Stimulated activated CD4-positive, alpha-beta T cell treated with anti-CD3 and anti-CD28 coated beads, Interleukin-2, amount 100 ng/mL, for 4 hours (primary cell): ENCODE measurements at places on chromosomes 11 and 22.

- DNase-seq = no peak
Measured at GRCh38 chr11:105754716-105755115, 144.8 kb downstream of the GRIA4 start.

DNA sequence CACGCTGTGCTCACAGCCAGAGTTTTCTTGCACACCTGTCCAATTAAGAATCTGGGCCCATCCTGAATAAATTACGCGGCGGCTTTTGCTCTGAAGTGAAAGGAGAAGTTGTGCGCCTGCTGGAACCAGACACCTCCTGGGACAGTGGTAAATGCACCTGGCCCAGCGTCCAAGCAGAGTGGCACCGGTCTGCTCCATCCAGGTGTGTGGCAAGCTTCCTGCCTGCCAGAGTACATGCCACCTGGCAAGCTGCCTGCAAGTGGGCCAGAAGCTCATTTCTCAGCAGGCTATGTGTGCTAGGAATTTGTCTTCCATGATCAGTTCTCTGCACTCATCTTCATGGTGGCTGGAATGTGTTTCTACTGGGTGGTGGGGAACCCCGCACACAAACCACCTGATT is 660.6 kb downstream of the ETS1 start:
- no peak for DNase-seq

DNA sequence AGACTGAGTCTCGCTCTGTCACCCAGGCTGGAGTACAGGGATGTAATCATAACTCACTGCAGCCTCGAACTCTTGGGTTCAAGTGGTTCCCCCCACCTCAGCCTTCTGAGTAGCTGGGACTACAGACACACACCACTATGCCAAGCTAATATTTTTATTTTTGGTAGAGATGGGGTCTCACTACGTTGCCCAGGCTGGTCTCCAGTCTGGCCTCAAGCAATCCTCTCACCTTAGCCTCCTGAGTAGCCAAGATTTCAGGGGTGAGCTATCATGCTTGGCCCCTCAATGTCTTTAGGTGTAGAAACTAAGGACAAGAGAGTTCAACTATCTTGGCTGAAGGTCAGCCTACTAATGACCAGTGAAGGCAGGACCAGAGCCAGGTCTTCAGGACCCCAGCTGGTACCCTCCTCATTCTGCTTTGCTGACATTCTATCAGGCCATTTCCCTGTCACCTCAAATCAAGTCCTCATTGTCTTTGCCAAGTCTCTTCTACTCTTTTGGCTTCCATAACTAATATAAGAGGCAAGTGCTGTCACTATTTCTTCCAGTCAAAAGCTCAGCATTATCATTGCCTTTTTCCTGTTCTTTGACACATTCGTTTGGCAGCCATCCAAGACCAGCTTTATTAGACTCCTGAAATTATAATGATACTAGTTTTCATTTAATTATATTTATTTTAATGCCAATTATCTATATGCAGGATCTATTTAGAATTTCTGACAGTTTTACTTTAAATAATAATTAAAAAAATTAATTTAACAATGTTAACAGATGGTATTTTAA is 264.2 kb upstream of the PITPNB start:
- no peak for DNase-seq

GRCh38 chr22:26127556-26127955 is 41.7 kb upstream of the SEZ6L start:
- DNase-seq = no peak

- DNase-seq = no peak
Measured at GRCh38 chr11:59119826-59120225, 12.8 kb downstream of the FAM111B start.

DNA sequence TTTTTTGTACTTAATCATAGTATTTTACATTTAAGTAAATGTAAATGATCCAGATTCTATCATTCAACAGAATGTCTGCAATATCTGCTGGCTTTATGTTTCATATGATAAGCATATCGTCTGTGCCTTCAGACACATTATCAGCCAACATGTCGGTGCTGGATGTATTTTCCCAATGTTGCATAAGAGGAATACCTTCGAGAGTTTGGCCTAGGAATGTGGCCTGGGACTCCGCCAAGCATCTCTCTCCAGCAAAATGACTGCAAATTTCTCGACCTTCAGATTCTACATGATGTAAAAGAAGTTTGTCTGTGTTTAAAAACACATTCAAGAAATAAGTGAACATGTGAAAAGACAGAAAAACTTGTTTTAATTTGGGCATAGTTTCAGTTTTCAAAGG is 6.9 kb downstream of the BDNF start:
- DNase-seq = no peak

DNA sequence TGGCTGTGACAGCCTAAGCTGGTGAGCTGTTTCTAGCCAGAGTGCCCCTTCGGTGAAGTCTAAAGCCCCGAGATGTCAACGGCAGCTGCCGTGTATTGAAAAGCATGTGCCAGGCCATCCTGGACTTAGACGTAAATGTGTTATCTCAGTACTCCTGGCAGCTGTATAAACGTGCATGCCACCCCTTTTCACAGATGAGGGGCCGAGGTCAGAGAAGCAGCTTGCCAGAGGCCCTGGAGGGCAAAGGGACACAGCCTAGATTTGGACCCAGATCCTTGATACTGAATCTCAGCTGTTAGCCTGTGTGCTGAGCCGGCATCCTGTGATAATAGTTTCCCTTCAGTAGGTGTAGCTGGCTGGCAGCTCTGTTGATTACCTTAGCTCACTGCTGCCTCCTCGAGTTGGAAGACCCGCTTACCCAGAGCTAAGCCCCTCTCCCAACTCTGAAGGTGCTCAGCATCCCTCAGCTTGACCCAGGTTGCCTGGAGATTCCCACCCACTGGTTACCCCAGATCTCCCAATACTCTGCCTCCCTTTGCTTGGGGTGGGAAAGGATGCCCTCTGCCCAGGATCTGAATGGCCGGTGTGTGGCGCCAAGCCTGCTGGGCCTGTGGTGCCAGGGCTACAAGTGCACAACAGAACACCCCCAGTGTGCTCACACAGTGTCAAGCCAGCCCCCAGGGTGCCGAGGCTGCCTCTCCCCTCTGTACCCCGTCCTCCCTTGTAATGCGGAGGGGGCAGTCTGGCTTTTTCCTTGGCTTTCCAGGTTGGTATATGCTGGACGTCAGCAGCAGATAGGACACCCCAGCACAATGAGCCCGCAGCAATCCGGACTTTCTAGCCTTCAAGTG is 59.8 kb upstream of the WNT7B start:
- peak; percentile 45 for DNase-seq

DNA sequence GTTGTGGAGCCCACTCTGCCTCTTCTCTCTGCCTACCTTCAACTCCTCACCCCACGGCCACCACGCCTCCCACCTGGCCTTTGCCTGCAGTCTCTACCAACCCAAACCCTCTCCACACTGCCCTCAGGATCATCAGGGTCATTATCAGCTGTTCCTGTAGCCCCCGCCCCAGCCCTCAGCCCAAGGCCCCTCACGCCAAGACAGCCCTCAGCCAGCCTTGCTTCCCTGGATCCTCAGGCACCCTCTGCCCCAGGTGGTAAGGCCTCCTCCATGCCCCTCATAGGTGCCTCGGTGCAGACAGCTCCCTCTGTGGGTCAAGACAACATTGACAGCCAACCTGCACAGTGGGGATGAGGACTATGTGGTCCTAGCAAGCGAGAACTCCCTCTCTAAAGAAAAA is 1.7 kb downstream of the SBF1 start:
- DNase-seq = no peak

GRCh38 chr22:20435436-20436306 is 2.0 kb downstream of the SCARF2 start:
- no peak for DNase-seq

DNA sequence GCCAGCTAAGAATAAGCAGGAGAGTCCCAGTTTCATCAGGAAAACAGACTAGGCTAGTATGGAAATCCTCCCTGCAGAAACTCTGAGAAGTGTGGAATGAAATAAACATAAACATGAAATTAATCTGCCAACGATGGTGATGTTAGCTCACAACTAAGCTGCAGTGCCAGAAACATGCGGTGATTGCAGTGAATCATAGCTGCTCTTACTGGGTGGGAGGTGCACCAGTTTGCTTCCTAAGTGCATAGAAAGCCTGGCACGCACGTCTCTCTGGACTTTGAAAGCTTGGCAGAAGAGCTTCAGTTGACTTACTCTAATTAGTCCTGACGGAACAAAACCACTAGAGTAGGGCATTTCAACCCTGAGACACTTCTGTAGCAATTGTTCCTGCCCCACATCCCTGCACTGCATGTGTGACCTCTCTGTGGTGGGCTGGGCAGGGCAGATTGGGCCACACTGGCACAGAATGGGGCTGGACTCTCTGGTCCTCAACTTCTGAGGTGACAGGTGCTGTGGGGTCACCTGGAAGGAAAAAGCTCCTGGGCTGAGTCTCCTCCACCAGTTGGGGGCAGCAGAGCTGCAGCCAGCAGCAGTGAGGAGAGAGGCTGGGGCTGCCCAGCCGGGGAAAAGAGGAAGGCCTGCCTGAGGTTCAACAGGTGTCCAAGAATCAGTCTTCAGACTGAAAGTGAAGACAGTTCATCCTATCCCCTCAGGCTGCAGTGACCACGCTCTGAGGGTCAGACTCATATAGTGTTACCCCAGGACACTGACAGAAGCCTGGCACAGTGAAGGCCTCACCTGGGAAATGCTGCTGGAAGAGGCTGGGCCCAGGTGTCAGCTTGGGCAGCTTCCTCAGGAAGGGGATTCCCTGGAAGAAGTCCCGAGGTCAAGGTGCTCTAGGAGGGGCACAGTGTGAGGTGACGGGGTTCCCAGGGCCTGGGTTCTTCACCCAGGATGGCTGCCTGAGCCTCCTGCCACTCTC is 40.5 kb downstream of the GGTLC2 start:
- no peak for DNase-seq

GRCh38 chr22:44685384-44686056 is 16.5 kb upstream of the PRR5 start:
- DNase-seq = peak; percentile 83

- DNase-seq = no peak
Measured at GRCh38 chr11:69071086-69071800, 22.5 kb downstream of the TPCN2 start.

DNA sequence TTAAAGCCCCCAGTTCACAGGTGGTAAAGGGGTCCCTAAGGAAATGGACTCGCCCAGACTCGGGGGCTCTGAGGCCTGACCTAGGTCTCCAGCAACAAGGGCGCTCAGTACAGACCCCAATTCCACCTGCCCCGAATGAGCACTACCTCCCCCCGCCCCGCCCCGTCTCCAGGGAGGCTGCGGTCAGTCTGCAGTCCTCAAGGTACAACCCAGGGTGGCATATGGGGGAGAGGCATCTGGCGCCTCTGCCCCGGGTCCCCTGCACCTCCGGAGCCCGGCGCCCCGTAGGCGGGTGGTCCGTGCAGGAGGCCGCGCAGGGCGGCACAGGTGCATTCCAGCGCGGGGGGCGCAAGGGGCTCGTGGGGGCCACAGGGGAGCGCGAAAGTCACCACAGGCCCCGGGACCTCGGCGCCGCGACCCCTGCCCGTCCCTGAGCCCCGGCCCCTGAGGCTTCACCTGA is 361 bp downstream of the CTSD start:
- no peak for DNase-seq

GRCh38 chr11:117419482-117420142 is 92.0 kb downstream of the CEP164 start:
- no peak for DNase-seq

DNA sequence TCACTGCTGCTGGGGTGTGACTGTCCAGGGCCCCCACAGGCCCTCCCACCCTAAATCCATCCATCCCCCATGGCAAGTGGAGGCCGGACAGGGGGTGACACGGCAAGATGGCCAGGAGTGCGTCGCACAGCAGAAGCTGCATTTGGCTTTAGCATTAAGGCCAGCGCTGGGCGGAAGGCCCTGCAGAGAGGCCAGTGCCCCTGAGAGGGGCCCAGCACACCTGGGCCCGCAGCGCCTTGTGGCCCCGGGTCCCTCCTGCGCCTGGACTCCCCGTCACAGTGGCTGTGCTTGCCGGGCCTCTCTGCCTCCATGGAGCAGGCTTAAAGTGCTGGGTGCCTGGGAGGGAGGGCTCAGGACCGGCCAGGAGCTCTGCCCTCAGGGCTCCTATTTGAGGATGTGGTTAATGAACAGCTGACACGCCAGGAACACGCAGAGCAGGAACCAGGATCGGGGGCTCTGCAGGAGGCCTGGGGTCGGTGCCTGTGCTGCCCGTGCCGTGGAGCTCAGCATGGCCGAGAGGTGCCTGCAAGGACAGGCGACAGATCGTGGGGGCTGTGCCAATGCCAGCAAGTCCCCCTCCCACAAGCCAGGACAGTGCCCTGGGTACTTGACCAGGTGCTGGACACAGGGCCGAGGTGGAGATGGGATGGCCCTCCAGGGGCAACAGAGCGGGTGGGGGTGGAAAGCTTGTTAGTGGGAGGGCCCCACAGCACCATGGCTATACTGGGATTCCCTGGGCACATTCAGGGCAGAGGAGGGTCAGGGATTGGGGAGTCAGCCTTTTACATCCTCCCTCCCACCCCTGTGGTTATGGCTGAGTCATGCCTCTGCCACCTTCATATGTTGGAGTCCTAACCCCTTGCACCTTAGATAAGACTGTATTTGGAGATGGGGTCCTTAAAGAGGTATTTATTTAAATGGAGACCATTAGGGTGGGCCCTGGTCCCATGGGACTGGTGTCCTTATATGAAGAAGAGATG is 30.9 kb upstream of the CARS1 start:
- DNase-seq = no peak

- DNase-seq = no peak
Measured at GRCh38 chr11:85530634-85531033, 96.5 kb downstream of the DLG2 start.

GRCh38 chr22:23137905-23138561 is 3.8 kb downstream of the RSPH14 start:
- no peak for DNase-seq

DNA sequence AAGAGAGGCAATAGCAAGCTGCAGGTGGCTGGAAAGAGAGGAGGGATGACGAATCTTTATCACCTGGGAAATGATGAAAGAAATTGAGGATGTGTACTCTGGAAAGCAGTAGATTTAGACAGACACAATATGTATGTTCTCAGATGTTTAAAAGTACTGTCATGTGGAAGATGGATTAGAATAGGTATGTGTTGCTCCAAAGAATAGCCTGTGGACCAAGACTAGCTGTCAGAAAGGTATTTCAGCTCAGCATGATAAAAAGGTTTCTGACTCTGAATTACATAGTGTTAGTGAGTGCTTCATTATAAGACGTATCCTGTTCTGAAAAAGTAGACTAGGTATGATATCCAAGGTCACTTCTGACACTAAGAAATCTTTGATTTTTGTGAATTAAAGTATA is 322.4 kb downstream of the CNTN5 start:
- no peak for DNase-seq

- no peak for DNase-seq
Measured at GRCh38 chr11:128664317-128664716, 29.6 kb upstream of the FLI1 start.

GRCh38 chr11:34308913-34309585 is 48.8 kb downstream of the ABTB2 start:
- no peak for DNase-seq
